Mesenchymal stem cell (in vitro differentiated cells and primary cell): ENCODE measurements at places on chromosomes 11 and 22.
A peak's percentile ranks its signal among the peaks of the same experiment; 100 is the strongest.

GRCh38 chr11:119361941-119362725 is 15.6 kb upstream of the MFRP start:
- peak; percentile 35 for DNase-seq

- no peak for DNase-seq
Observed at GRCh38 chr11:44988981-44989635, 38.4 kb upstream of the TP53I11 start.

- DNase-seq = no peak
Observed at GRCh38 chr11:113956986-113957385, 17.9 kb upstream of the HTR3A start.

DNA sequence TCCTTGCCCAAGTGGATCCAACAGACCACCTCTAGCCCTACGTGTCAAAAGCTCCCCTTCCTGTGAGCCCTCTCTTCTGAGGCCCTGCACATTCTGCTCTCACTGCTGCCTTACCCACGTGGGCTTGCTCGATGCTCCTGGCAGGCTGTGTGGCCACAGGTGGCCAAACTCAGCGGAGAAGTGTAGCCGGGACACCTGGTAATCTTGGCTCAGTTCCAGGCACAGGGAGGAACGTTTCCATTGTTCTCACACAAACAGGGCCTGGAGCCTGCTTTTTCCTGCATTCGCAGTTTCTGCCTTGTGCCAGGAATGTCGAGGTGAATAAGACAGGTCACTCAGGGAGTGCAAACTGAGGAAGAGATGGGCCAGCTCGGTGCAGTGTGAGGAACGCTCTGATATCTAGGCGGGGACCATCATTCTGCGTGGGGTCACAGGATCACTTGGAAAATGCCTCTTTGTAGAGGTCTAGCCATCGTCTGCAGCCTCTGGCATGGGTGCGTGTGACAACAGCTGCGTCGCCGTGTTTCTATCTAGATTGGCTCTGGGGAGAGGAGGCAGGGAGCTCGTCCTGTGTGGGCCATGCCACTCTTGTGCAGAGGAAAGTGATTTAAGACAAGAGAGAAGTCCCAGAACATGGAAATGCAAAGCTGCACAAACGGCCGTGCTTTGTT is 127.6 kb upstream of the PARVA start:
- no peak for DNase-seq

GRCh38 chr22:36335621-36336020 is 52.1 kb downstream of the MYH9 start:
- DNase-seq = peak; percentile 47

GRCh38 chr11:27081056-27081455 is 40.4 kb downstream of the BBOX1 start:
- no peak for DNase-seq
